Activated naive CD4-positive, alpha-beta T cell treated with Interleukin-2 at 50 U/mL for 16 hours (primary cell): ENCODE measurements at places on chromosomes 6 and 20.

DNA sequence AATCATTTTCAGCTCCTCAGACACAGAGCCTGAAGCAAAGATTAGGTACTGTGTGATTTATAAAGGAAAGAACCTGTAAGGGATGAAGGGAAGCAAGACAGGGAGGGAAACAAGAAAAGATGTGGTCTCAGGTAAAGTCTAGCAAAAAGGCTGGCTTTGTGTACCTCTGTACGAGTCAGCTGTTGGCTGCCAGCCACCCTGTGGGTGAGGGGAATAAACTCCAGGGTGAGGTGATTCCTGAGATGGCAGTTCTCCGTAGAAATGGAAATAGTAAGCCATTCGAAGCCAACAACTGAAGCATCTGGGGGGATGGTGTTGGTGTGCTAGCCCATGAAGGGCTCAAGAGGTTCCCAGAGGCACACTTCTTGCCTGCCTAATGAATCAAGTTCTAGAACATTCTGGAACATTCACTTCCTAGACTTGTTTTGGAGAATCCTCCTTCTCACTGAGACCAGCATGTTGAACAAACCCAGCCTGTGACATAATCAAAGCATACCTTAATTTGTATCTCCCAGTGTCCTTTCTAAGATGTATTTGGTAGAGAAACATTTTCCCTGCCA lies 10.6 kb upstream of the TTPAL start:
- DNase-seq: no peak

- DNase-seq: no peak
These were observed 104.8 kb downstream of the ISM1 start for GRCh38 chr20:13325796-13326340.

DNA sequence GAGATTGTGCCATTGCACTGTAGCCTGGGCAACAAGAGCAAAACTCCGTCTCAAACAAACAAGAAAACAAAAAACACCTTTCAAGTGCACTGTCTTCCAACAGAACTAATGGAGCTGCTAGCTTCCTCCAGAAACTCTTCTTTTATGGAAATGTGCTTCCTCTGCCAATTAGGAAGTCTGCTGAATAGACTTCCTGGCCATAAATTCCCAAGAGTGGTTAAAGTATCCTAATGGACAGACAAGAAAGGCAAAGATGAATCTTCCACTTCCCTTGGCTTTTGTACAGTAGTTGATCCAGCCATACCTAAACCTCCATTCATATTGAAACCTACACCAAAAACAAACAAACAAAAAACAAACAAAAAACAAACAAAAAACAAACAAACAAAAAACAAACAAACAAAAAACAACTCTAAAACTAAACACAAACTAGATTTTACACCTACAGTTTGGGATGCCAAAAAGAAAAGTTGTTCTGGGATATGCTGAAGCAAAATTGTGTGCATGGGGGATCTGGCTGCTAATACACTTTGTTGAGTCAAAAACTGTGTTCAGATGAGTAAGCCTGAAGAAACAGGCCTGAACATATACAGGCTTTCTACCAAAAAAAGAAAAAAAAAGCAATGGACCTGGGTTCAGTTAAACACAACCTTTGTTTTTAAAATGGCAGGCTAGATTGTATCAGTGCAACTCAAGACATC lies 59.8 kb upstream of the CARMIL1 start:
- no peak for DNase-seq

- DNase-seq: no peak
These were observed 67.5 kb upstream of the QKI start for GRCh38 chr6:163347021-163347446.
